ENCODE measurements at places on chromosomes 7 and 10.

GRCh38 chr10:80458263-80458625 lies 4.1 kb downstream of the TSPAN14 start:
- DNase-seq: no peak

DNA sequence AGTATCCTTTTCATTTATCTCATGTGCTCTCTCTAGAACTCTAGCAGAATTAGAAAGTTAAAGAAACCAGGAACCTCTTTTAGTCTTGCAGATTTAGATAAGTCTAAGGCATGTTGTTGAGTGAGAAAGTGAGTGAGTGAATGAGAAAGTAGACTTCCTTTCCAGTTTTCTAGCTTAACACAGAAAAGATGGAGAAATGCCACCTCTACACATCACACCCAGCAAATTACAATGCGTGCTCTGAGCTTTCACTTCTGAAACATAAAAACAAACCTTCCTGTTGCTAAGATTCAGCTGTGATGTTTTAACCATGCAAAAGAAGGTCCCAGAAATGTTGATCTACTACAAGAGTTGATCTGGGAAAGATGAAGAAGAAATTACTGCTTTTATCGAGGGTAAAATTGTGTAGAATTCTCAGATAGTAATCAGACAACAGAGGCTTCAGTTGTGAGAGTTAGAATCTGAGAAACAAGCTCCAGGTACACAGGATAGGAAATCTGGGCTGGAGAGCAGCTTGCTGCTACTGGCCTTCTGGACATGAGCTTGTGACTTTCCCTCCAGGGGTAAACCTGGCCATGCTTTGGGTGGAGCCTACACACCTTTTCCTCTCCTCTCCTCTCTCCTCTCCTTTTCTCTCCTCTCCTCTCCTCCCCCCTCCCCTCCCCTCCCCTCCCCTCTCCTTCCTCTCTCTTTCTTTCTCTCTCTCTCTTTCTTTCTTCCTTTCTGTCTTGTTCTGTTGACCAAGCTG lies 4.6 kb downstream of the CYP3A5 start:
- DNase-seq: no peak

DNA sequence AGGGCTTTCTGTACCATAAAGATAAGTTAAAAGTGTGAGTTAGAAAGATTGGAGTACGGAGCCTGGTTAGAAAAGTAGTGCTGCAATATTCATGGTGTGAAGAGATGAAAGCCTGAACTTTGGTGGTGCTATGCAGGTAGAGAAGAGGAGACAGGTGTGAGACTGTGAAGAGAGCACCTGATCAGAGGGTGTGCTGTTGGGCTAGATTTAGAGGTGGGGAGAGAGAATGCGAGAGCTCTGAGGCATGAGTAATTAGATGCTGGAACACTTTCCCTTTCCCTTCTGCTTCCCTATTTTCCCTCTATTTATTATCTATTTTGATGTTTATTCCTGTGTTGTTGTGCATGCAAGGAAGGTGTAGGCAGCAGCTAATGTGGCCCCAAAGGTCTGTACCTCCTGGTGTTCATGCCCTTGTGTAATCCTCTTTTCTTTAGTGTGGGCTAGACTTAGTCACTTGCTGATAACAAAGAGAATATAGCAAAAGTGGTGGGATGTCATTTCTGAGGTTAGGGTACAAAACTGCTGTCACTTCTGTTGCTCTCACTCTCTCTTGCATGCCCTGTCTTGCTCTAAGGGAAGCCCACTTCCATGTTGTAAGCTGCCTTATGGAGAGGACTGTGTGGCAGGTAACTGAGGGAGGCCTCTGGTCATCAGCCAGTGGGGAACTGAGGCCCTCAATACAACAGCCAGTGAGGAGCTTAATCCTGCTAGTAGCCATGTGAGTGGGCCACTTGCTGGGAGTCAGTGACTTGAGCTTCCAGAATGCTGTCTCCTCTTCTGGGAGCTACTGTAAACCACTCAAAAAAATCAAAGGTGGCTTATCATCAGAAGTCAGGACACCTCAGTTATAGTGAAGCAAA lies 2.6 kb upstream of the ATXN7L1 start:
- DNase-seq: no peak

GRCh38 chr10:83685458-83685857 lies 453.9 kb upstream of the GHITM start:
- no peak for DNase-seq

DNA sequence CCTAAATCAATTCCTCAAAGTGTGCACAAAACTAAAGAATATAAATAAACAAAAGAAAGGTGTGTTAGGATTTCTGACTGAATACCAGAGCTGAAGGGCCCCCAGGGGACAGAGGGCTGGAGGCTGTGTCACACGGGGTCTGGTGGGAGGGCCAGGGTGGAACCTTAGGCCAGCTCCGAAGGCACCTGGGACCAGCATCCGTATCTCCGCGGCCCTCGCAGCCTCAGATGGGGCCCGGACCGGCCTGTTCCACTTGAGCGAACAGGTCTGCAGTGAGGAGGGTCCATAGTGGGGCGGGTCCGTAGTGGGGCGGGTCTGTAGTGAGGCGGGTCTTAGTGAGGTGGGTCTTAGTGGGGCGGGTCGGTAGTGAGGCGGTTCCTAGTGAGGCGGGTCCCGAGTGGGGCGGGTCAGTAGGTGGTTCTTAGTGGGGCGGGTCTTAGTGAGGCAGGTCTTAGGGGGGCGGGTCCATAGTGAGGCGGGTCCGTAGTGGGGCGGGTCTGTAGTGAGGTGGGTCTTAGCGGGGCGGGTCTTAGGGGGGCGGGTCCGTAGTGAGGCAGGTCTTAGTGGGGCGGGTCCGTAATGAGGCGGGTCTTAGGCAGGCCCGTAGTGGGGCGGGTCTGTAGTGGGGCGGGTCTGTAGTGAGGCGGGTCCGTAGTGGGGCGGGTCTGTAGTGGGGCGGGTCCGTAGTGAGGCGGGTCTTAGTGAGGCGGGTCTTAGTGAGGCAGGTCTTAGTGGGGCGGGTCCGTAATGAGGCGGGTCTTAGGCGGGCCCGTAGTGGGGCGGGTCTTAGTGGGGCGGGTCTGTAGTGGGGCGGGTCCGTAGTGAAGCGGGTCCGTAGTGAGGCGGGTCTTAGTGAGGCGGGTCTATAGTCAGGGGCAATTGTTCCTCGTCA lies 15.1 kb downstream of the GPR146 start:
- no peak for DNase-seq

DNA sequence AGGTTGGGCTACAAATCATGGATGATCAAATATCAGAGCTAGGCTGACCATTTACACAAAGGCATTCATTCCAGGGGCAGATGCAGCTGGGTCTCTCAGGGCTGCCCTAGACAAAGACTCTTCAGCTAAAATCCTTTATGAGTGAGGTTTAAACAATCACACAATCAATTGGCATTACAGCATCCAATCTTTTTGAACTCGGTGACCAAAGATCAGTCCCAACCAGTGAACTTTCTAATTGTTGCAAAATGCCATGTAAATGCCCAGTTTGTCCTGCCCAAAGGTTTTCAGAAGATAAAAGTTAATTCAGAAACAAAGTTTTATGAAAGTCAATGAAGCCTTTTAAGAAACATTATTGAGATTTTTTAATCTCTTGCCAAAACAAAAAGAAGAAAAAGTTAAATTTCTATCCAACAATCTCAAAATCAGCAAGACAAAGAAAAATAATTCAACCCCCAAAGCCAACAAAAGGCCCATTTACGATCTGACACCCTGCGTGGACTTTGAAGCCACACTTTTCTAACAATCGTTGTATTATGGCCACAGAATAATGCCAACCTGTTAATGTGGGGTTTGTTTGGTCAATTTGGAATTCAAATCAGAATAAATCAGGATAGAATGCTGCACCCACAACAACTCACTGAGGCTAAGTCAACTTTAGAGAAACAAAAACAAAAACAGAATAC lies 40.9 kb downstream of the GPR37 start:
- DNase-seq: no peak

GRCh38 chr7:87347664-87348063 lies 2.2 kb downstream of the CROT start:
- DNase-seq: no peak

- DNase-seq: no peak
Observed at GRCh38 chr10:79102498-79102874, 33.7 kb downstream of the ZMIZ1 start.

DNA sequence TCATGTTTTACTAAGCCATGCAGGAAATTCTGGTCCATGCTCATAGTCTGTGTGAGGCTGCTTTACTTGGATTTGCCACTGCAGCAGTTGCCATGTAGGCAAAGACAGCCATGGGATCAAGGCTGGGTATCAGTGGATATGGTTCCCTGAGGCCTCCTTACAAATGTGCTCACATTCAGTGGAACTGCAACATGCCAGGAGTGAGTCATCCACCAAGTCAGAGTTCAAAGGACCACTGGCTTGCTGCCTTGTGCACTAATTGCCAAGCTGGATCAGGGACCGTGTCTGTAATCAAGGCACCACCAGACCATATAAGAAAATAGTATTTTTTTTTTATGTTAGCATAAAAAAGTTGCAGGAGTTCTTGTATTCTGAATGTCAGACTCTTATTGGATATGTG lies 101.0 kb downstream of the CDCA7L start:
- DNase-seq: no peak

GRCh38 chr7:936386-937054 lies 18.0 kb downstream of the ADAP1 start:
- peak; percentile 70 for DNase-seq

DNA sequence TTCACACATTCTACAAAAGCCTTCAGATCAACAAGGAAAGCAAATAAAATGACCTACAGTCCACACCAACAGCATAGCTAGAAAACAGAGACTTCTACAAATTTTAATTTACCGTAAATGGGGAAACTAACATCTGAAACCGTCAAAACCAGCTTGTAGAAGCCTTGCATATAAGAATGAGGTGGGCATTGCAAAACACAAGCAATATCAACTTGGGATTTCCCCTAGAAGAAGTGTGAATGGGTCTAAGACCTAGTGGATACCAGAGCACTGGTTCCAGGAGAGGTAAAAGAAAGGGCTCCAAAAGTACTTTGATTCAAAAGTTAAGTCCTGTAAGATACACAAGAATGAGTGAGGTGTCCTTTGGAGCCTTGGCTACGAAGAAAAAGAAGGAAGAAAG lies 18.7 kb downstream of the RTKN2 start:
- no peak for DNase-seq

GRCh38 chr10:109969760-109970346 lies 37.9 kb upstream of the ADD3 start:
- DNase-seq: no peak

DNA sequence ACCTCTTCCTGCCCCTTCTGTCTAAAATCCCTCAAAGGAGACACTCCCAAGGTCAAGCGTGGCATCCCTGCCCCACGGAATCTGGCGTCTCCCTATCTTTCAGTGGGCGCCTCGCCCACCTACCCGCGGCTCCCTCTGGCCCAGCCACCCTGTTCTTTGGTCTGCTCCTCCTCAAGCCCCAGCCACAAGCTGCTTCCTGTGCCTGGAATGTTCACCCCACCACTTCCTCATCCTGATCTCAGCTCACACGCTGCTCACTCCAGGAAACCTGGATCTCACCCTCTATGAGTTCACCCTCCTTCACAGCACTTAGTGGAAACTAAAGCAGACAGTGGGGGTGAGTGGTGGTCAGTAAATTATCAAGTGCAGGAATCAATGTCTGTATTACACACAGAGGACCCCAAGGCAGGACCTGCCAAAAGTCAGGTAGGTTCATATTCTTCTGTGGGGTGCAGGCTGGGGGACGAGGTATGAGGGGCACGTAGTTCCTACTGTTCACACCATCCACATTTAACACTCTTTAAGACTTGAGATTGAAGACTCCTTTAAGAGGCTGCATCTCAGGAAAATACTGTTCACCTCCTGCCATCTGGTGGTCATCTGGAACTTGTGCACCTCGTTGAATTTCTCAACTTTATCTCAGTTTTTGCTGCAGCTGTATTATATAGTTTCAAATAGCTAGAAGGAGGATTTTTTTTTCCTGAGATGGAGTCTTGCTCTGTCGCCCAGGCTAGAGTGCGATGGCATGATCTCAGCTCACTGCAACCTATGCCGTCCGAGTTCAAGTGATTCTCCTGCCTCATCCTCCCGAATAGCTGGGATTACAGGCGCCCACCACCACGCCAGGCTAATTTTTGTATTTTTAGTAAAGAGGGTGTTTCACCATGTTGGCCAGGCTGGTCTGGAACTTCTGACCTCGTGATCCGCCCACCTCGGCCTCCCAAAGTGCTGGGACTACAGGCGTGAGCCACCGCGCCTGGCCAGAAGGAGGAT lies 166.6 kb downstream of the ARHGAP21 start:
- DNase-seq: peak; percentile 55

DNA sequence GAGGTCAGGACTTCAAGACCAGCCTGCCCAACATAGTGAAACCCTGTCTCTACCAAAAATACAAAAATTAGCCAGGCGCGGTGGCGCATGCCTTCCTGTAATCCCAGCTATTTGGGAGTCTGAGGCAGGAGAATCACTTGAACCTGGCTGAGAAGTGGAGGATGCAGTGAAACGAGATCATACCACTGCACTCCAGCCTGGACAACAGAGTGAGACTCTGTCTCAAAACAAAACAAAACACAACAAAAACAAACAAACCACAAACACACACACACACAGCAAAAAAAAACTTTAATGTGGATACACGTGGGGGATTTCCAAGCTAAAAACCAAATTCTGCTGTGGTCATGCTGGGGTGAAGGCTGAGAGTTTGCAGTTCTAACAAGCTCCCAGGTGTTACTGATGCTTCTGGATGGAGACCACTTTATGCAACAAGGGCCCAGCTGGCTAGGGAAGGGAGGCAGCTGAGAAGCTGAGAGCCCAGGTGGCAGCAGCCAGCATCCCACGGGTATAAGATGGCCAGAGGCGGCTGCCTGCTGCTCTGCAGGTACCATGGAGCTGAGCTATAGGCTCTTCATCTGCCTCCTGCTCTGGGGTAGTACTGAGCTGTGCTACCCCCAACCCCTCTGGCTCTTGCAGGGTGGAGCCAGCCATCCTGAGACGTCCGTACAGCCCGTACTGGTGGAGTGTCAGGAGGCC lies at the start of gene ZP3:
ZP3 (plus strand) TSS at position 538 of the 699 bp plus-strand sequence; CDS start at position 553, 15 bp downstream.
- peak; percentile 46 for DNase-seq

DNA sequence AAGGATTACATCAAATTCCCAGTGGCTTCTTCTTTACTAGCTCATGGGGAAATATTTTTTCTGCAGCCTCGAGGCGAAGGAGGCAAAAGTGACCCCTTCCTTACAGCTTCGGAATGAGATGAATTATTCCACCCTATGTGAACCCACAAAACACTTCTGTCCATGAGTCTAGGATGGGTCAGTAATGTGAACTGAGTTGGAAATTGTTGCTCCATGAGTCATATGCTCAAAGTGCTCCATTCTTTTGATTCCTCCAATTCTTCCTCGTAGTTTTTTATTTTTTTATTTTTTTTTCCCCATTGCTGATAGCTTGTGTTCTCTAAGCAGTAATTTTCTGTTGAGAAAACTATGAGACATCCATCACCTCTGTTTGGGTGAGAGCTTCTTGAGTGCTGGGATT lies 31.7 kb upstream of the FAM204A start:
- no peak for DNase-seq

DNA sequence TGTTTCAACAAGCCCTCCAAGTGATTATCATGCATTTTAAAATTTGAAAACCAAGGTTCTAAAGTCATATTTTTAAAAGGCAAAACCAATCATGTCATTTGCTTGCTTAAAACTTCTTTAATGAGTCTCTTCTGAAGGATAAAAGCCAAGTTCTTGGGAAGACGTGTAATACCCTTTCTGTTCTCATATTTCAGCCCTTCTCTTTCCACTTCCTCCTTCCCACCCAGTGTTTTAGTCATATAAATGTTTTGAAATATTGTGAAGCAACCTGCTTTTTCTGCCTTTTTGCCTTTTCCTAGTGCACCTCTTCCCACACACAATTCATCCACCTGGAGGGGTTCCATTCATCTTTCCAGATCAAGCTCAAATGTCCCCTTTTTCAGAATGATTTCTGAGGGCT lies 211.1 kb upstream of the LRRTM3 start:
- DNase-seq: no peak

GRCh38 chr7:21462081-21462480 lies 34.2 kb downstream of the SP4 start:
- DNase-seq: no peak
